Stimulated activated CD4-positive, alpha-beta T cell treated with anti-CD3 and anti-CD28 coated beads, TNF-alpha, amount 100 ng/mL, for 1 hour (primary cell): ENCODE measurements at places on chromosomes 1 and 21.

GRCh38 chr1:31689854-31690253 is 14.0 kb downstream of the COL16A1 start:
- DNase-seq, result no peak

DNA sequence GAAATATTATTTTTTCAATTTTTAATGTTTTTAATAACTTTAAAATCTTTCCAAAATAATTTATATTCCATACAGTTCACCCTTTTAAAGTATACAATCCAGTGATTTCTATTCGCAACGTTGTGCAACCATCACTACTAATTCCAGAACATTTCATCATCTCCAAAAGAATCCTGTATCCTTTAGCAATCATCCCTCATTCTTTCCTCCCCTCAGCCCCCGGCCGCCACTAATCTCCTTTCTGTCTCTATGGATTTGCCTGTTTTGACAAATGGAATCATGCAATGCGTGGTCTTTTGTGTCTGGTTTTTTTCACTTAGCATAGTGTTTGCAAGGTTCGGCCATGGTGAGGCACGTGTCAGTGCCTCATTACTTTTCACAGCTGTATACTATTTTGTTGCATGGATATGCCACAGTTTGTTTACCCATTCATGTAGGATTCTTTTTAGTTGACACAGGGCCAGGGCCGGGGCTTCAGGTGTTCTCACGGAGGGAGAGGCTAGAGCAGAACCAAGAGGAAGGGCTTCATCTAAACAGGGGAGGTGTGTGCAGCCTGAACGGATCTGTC is 40.6 kb upstream of the ZBTB40 start:
- DNase-seq, result no peak

- DNase-seq, result peak; percentile 21
Observed at GRCh38 chr1:31705080-31705866, 1.5 kb upstream of the COL16A1 start.

GRCh38 chr1:227949954-227950734 is 2.4 kb upstream of the WNT9A start:
- no peak for DNase-seq

- DNase-seq, result no peak
Observed at GRCh38 chr1:183394435-183394834, 23.7 kb downstream of the NMNAT2 start.

GRCh38 chr1:233662575-233663304 is 48.8 kb downstream of the KCNK1 start:
- no peak for DNase-seq

DNA sequence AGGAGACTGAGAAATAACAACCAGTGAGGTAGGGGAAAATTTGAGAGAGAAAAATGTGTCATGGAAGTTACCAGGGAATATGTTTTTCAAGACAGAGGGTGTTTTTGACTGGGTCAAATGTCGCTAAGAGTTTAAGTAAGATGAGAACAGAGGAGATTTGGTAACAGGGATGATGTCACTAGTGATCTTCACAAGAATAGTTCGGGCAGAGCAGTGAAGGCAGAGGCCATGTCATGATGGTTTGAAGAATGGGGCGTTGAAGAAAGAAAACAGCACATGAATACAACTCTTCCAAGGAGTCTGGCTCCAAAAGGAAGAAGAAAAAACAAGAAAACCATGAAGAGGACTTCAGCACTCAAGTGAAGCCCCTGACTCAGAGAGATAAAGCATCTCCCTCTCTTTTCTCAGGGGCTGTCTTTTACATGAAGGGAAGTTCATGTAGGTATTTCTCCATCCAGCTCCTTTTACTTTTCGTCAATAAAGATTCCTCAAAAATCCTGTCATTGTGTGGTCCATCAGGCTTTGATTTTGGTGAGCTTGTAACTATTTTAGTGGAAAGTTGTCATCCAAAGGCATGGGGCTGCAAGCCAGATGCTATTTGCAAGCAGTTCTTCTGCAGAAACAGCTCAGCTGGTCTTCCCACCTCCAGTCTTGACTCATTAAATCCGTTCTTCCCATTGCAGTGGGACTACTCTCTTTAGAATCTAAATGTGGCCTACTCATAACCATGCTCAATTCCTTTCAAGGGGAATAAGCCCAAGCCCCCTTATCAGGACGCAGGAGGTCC is 397.3 kb downstream of the LMX1A start:
- no peak for DNase-seq

- no peak for DNase-seq
Observed at GRCh38 chr1:188240772-188241406, 1412.1 kb downstream of the PLA2G4A start.

DNA sequence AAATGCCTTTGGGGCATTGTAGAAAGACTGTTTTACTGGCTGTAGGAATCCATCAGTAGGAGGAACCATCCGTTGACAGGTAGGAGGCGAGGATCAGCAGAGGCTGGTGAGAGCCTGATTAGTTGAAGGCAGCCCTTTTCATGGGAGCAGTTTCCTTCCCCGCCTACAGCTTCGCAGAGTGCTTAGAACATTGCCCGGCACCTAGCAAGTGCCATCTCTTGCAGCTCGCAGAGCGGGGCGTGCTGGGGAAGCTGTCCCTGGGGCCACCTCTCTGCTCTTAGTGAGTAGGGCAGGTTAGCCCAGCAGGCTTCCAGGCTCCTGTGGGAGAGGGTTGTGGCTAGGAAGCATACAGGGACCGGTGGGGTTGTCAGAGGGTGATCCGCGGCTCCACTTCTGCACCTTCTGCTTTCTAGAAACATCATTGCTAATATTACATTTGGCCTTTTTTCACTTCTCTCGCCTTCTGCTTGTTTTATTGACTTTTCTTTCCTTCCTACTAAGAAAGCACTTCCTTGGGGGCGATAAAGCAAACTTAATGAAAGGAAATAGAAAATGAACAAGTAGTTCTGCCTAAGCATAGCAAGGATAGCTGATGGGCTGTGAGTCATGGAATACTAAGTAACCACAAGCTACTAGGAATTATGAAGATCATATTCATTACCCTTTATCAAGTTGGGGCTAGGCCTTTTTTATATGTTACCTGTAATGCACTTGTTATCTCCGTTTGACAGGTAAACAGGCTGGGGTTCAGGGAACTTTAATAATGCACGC is 176.7 kb downstream of the GALNT2 start:
- no peak for DNase-seq

DNA sequence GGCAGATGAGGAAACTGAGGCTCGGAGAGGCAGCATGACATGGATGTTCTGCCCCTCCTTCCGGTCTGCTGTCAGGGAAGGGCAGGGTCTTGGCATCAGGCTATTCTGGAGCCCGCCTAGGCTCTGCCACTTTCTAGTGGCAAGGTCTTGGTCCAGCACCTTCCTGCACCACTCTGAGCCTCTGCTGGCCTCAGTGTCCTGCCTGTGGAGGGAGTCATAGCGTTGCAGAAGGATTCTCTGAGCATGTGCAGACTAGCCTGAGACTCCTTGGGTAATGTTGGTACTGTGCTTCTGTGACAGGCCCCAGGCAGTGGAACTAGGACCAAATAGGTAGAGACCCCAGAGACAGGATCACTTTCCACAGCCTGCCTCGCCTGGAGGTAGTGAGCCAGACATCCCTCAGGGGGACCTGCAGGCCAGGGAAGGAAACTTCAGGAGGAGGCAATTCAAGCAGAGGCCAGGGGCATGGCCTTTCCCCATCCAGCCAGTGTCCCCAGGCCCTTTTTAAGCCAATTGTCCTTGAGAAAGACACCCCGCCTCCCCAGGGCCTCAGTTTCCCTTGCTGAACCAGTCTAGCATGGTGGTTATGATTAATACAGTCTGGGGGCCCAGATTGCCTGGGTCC is 10.6 kb downstream of the EDN2 start:
- no peak for DNase-seq

DNA sequence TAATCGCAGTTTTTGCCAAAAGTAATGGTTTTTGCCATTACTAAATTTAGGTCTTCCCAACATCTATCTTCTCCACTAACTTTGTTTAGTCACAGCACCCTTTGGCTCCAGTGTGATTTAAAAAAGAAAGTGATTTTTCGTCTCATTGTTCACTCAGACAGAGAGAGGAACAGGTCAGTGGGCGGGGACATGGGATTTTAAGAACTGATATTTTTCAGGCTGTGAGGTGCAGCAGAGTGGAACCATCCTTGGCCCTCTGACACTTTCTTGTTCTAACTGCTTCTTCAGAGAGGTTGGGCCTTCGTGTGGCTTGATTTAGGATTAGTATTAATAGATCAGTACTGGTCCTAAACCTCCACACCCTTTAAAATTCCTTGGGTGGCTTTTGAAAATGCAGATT is 38.8 kb downstream of the CASQ2 start:
- DNase-seq, result no peak

DNA sequence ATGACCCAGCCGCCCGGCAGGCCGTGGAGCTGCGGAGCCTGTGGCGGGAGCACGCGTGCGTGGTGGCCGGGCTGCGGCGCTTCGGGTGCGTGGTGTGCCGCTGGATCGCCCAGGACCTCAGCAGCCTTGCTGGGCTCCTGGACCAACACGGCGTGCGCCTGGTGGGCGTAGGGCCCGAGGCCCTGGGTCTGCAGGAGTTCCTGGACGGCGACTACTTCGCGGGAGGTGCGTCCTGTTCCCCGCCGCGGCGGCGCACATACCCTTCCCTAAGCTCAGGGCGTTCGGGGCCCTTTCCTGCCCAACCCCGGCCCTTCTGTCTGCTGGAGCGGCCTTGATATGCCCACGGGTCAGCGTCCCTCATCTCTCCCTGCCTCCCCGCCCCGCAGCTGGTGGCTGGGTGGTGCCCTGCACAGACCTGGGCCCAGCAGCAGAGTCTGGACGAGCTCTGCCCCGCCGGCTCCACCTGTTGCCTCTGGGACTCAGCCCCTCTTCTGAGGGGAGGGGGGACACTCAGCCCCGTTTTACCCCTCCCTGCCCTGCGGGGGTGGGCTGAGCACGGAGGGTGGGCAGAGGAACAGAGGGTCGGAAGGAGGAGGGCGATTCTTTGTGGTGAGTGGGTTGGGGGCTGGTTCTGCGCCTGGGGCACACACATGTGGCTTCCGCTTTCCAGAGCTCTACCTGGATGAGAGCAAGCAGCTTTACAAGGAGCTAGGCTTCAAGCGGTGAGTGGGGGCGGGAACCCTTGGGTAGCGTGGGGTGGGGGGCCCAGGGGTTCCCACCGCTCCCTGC is 688 bp downstream of the PRXL2B start:
- DNase-seq, result no peak

- DNase-seq, result no peak
Observed at GRCh38 chr1:41758904-41759548, 159.7 kb downstream of the HIVEP3 start.
